ENCODE measurements at places on chromosomes 1 and 21. TPM values are rescaled to one million over a fixed set of nuclear protein-coding genes. Genes with fewer than 3 reads are reported as not detected.

DNA sequence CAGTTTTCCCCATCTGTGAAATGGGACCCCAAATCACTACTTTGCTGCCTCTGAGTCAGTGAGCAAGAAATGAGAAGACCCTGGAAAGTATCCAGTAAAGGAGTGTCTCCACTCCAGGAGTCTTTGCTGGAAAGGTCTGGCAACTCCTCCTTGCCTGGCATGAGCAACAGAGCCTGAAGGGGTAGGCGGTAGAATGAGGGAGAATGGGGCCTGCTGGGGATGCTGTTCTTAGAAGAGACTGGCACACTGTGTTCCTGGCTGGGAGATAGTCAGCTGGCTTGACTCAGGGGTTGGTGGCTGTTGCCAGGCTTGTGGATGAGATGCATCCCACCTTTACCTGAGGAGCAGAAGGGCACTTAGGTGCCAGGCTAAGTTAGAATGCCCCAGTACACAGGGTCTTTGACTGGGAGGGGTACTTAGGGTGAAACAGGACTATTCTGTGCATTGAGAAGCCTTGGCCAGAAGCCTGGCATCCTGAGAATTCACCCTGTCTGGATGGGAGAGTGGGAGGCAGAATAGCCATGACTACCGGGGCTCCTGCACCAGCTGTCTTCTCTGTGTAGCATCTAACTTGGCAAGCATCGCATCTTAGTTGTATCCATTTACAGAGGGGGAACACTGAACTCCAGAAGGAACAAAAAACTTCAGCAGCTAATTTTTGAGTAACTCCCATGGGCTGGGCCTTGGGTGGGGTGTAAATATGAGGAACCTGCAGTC, 2.5 kb downstream of the MFSD2A start:
- DNase-seq, result no peak

NTMT2 gene
- not detected for total RNA-seq

PLA2G4A gene
- 0.11 TPM for total RNA-seq

DNA sequence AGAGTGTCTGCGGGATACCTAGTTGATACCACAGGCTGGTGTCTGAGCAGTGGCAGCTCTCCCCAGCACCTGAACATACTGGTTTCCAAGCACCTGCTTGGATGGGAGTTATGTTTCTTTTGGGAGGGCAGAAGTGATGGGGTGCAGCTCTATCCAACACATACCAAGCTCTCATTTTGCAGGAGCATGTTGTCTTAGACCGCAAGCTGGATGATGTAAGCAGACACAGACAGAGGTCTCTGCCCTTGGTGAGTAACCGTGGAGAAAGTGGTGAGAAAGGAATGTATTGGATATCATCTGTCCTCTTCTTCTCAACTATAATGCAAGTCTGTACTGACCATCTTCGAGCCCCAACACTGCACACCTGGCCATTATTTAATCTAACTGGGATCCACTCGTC, 37.4 kb downstream of the ZNF496 start:
- DNase-seq, result no peak

DNA sequence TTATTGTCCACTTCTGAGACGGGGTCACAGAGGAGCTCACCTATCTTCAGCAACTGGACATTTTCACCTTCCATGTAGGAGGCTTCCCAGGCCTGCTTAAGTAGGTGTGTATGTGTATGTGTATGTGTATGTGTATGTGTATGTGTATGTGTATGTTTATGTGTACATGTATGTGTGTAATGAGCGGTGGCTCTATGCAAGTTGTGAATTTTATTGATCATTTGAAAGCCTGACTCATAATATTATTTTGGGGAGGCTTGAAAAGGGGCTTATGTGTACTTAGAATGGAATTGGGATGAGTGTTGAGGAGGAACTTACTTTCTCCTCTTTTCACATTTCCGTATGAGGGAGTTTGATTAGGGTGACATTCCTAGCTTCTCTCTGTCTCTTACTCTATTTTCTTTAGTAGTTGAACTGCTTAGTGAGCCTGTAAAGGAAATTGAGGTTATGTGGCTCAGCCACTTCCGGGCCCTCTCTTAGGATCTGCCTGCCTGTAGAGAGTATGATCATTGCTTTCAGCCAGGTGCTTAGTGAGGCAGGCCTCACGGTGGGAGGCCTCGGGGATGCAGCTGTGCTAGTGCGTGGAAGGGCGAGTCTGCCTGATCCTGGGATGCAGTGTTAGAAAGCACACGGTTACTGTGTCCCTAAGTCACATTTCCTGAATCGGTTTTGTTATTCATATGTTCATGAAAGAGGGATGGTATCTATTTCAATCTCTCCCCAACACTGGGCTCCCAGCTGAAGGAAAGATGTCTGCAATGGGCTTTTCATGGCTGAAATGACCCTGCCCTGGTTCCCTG, 61.0 kb downstream of the IER5 start:
- DNase-seq, result peak; percentile 94

DNA sequence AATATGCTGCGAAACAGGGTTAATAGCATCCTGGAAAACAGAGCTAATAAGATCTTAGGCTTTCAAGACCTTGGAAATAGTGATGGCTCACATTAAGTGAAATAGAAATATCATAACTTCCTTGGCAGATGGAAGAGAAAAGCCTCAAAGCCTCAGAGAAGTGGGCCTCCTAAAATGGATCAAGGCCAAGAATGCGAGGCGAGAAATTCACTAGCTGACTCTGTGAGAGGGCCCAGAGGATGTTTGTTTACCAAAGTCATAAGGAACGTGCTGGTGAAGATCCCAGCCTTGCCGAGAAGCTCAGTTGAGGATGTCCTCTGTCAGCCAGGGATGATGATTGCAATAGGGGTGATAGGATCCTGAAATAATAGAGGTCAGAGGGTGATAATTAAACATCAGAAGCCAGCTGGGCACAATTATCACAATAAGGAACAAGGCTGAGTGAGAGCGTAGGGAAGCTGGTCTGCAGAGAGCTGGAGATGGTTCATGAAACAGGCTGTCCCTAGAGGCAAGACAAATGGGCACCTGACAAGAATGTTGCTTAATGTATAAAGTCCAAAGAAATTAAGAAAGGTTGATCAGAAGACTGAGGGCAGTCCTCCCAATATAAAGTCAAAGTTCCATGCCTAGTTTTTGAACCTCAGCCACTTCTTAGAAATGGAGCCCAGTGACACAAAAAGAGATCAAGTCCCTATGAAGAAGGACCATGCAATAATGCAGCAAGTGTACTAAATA, 101.7 kb upstream of the COG2 start:
- no peak for DNase-seq

RNU1-3 gene
- total RNA-seq, result 1,043 TPM

GRCh38 chr1:93716941-93717368, 35.3 kb upstream of the BCAR3 start:
- DNase-seq, result peak; percentile 63

- DNase-seq, result peak; percentile 39
These were observed 31.7 kb downstream of the ELK4 start for GRCh38 chr1:205600085-205600484.

Data from activated CD8-positive, alpha-beta T cell treated with anti-CD3 and anti-CD28 coated beads for 36 hours (primary cell).